SJCRH30 (cell line): ENCODE measurements at places on chromosomes 6 and 20. TPM values are rescaled to one million over a fixed set of nuclear protein-coding genes. Genes with fewer than 3 reads are reported as not detected.

GTSF1L gene
- total RNA-seq: not detected in 2 replicates

MAK gene
- total RNA-seq: 0.18 and 0.51 TPM in 2 replicates

IPCEF1 gene
- total RNA-seq: 1.5 and 2.3 TPM in 2 replicates

SEL1L2 gene
- total RNA-seq: not detected in 2 replicates

LY6G6C gene
- not detected in 2 replicates for total RNA-seq

GRCh38 chr6:146211646-146212045 is 182.8 kb downstream of the GRM1 start:
- DNase-seq: no peak

DNA sequence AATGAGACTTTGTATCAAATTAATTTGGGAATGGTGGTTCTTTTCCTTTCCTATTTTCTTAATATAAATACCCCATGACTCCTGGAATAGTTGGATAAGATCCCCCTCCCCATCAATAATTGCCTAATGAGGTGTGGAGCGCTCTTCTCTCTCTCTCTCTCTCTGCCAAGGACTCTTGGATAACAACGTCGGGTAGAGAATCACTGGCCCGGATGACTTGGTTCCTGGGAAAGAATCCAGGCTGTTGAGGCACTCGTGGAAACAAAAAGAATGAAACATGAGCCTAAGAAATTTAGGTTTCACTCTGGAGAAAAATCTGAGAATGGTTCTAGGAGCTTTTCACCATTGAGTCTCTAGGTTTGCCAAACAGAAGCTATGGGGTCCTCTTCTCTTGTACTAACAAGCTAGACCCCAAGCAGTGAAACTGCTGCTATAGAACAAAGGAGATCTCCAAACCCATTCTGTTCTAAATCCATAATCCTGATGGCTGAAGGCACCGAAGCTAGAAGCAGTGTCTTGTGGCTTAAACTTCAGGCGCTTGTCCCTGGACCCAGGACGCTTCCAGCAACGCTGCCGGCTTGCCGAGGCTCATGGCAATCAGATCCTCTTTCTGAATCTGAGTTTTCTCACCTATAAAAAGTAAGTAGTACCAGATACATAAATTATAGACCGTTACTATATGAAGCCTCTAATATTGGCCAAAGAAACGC is 241.6 kb upstream of the BTBD3 start:
- no peak for DNase-seq

GRCh38 chr6:169964486-169965180 is 213.2 kb downstream of the ERMARD start:
- no peak for DNase-seq

DNA sequence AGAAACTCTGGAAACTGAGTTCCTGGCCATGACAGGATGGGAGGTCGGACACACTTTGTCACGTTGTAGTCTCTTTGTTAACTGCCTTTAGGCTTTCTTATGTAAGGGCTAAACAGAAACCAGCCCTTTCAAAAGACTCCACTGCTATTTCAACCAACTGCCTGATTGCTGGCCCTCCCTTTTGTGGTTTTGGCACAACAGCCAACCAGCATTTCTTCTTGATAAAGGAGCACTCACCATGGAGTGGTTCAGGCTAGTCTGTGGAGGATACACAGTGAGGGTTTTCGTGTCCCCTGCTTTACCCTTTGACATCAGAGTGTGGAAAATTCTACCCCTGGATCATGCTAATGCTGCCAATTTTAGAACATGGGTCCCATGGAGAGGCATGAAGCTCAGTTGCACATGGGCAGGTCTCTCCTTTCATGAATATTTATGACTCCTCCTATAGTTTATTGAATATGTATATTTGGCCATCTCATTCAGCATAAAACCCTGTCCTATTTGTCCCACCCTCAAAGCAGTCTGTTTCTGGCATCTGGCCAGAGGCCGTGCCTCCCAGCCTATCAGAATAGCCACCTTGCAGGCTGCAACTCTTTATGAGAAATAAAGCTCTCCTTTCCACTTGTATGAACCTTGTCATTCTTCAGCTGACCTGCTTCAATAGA is 148.3 kb downstream of the HS3ST5 start:
- peak; percentile 23 for DNase-seq

DNA sequence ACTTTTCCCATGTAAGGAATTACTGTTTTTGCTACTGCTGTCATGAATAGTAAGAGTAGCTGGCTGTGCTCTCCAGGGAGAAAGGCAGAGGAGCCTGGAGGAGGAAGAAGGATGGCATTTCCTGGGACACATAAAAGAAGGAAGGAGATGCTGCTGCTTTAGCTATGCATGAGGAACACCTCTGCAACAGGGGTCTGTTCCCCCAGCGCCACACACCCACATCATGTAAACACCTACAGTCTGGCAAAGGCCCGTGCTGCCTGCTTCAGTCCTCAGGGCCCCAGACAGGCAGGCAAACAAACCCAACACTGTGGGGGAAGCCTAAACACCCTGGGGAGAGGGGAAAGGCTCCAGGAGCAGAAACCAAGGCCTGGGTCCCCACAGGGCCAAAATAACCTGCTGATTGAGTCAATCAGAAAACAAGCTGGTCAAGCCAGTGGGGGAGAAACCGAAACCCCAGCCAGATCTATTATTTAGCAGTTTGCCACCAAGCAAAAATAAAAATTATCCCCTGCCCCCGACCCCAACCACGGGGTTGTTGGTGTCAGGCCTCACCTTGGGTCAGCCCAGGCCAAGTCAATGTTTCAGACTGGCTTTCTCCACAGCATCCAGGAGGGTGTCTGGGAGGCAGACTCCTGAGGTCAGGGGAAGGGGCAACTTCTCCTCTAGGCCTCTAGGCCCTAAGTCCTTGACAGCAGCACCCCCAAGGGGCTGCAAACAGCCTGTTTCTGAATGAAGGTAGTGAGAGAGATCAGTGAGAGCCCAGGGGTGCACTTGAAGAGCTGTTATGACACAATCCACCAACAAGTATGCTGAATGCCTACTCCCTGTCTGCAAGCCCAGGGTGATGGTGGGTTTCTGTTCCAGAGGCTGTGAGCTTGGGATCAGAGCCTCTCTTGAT is 34.6 kb upstream of the SCUBE3 start:
- no peak for DNase-seq

DNA sequence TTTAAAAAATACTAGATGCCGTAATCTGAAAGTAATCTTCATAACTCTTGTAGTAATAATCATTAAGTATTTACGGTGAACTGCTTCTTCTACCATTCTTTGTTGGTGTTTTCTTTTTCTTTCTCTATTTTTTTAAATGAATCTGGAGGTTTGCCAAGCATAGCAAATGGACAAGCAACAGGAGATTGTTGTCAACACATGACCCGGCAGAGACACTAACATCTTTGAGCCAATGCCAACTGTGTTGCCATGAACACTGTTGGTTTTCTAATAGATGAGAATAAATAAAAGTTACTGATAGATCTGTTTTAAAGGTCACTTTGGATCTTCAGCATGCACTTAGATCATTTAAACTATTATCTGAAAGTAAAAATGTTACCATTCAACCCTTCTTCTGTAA is 523.6 kb upstream of the EYS start:
- DNase-seq: no peak

DNA sequence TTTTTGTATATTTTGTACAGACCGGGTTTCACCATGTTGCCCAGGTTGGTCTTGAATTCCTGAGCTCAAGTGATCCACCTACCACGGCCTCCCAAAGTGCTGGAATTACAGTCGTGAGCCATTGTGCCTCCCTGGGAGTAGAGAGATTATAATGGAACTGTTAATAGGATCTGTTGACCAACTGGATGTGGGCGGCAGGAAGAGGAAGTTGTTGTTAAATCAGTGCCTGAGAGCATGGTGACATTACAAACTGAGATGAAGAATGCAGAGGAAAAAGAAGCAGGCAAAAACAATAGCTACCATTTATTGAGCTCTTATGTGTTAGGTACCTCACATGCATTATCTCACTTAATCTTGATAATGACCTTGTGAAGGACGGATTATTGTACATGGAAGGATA is 9.2 kb upstream of the L3MBTL3 start:
- DNase-seq: no peak

DNA sequence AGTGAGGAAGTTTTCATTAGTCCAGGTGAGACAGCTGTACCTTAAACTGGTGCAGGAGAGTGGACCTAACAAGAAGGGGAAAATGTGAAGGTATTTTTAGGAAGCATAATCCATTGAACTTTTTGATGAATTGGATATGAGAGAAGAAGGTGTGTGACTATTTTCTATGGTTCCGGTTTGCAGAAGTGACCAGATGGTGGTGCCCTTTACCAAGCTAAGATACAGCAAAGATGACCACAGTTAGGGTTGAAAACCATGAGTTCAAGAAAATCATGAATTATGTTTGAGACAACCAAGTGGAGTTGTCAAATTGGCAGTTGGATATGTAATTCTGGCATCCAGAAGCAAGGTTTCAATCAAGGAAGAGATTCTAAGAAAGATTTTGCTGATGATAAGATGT is 61.9 kb upstream of the NRSN1 start:
- DNase-seq: no peak

DNA sequence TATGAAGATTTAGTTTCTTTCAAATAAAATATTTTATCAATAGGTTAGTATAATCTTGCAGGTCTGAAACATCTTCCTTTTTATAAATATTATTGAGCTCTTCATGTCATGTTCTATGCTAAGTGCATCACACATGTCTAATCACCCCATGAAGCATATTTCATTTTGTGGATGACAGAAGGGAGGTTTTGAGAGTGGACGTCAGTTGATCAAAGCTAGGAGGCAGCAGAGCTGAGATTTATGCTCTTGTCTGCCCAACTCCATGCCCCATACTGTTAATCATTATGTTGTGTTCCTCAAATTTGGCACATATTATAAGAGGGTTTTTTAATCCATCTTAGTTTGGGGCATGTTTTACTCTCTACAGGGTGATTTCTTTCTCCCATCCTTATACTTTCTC is 22.7 kb downstream of the DSE start:
- no peak for DNase-seq

DNA sequence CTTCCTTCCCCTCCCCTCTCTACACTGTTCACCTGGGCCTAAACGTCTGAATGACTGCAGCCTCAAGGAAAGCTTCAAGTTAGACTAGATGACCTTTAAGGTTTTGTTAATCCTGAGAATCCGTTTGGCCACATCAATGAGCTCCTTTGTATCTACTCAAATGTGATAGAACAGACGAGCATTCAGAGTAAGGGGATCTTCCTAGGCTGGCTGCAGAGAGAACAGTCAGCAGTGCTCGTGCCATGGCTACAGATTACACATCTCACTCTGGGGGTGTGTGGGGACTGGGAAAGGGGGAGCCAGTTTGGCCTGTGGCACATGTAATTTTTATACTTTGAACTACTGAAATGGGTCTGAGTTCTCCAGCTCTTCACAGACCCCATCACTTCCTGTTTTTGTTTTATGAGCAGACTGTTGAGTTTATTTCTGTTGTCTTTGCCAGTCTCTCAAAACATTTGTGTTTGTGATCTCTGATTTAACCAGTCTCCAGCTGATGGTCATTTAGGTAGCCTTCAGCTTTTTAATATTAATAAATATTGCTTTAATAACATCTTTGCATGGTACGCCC is 50.9 kb downstream of the KCNS1 start:
- DNase-seq: no peak

- DNase-seq: no peak
These were observed 219.0 kb downstream of the ERMARD start for GRCh38 chr6:169970306-169970988.

GRCh38 chr6:15336900-15337560 is 91.2 kb downstream of the JARID2 start:
- no peak for DNase-seq

DNA sequence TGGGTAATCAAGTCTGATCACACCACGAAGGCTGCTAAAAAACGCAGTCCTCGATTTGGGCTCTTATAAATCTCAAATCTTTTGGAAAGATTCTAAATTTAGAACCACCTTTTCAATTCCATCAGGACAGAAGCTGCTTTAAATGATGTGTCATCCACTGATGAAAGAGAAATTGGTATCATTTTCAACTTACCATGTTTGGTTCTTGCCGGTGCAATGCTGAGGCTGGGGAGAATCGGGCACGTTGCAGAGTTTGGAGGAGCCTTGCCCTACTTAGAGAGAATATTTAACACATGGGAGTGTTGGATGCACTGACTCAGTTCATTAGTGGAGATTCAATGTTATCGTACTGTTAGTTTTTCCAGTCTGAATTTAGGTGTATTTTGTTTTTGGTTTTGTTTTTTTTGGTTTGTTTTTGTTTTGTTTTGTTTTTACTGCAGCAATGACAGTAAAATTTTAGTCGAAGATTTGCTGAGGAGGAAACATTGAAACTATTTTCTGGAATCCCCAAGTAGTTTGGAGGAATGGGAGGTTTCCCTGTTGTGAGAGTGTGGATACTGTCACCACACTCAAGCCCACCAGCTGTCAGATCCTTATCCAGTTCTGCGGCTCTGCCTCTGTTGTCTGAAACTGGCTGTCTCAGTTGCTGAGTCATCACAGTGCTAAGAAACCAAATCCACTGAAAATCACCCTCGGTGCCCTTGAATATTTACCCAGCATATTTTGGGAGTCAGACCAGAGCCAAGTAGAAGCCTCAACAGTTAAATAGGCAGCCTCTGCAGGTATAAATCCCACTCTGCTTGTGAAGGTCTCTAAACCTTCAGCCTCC is 497.0 kb downstream of the BTBD3 start:
- DNase-seq: peak; percentile 43

DNA sequence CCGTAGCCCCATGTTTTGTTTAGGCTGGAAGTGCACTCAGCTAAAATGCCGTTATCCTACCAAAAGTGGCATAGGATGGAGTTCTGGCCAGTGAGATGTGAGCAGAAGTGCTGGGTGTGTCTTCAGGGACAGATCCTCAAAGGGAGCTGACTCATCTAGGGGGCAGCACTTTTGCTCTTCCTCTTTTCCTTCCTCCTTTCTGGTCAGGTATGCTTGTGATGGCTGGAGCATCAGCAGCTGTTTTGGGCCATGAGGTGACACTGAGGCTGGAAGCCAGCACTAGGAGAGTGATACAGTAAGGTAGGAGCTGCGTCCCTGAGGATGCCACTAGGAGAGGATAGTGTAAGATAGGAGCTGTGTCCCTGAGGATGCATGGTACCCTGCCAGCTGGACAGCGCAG is 4.6 kb upstream of the OSBPL2 start:
- no peak for DNase-seq

DNA sequence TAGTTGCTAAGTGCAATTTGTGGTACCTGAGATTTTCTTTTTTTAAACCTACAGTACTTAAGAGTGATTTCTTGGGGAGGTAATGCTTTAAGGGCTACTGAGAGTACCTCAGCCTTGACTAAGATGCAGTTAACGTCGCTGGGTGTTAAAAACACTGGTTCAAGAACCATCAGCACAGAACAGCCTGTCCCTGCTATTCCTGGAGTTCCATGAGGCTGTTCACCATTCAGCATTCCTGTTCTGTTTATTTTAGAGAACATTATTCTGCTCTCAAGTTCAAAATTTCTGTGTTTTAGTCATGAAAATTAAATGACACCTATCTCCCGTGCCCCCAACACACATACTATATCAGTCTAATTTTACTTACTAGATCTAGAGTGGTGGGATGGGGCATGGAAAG is 1.7 kb upstream of the PRELID3B start:
- DNase-seq: no peak

DNA sequence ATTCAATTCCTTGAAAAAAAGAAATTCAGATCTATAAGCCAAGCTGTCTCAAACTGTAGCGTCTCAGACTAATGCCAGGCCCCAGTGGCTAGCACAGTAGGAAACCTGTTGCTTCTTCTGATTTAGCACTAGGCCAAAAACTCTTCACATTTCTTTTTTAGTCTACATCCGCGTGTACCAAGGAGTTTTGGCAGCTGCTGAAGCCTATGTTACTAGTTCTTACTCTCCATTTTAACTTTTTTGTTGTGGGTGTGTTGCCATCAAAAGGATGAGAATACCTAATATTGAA is 65.0 kb upstream of the BTN3A2 start:
- no peak for DNase-seq

GRCh38 chr6:82066991-82067411 is 180.5 kb downstream of the IBTK start:
- no peak for DNase-seq

- DNase-seq: peak; percentile 79
These were observed 11.6 kb upstream of the SLC2A12 start for GRCh38 chr6:134063966-134064445.
